Stimulated activated CD8-positive, alpha-beta memory T cell treated with anti-CD3 and anti-CD28 coated beads, Interleukin-12 subunit alpha, Interleukin-12 subunit beta, amount 100 ng/mL, for 4 hours (primary cell): ENCODE measurements at places on chromosomes 5 and 9.

DNA sequence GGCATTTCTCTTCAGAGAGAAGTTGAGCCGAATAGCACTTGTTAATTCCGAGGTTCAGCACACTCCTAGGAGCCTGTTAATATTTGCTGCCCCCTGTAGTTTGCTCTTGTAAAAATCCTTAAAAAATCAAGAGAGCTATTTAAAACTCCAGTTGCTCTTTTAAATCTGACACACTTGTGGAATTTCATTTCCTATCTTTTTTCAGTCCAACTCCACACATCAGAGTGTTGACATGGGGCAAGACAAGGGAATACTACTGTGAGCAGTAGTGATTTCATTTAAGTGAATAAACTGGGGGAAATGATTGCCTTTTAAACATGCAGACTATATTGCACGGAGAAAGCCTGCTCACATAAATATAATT is 1096.3 kb upstream of the DMAC1 start:
- DNase-seq, result no peak

- DNase-seq, result no peak
Measured at GRCh38 chr9:120156376-120156775, 423.6 kb downstream of the CDK5RAP2 start.

DNA sequence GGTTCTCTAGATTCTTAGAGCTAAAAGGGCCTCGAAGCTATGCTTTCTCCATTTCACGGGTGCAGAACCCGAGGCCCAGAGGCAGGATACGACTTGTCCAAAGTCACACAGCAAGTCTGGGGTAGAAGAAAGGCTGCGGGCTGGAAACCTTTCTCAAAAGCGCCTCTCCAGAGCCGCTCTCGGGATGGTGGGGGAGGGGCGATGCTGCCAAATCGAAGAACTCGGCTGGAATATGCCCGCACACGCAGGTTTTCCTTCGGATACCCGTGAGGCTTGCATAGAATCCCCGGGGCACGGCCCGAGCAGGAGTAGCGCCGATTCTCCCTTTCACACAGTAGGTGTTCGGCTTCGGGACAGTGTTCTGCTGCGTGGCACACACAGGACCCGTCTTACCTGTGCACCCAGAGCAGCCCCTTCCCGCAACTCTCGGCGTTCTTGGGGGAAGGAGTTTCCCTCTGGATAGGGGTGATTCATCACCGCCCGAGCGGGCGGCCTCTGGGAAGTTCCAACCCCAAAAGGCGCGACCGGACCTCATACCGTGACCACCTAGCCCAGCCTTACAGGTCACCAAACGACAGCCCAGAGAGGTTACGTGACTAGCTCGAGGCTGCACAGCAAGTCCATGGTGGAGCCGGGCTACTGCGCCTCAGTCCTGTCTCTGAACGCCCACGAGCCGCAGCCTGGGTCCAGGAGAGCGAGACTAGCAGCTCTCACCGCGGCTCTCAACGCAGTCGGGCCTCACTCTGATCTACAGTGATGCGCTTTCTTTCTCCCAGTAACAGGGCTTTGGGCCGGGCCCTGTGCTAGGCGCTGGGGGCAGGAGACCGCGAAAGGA is 4.1 kb downstream of the PAX5 start:
- no peak for DNase-seq

DNA sequence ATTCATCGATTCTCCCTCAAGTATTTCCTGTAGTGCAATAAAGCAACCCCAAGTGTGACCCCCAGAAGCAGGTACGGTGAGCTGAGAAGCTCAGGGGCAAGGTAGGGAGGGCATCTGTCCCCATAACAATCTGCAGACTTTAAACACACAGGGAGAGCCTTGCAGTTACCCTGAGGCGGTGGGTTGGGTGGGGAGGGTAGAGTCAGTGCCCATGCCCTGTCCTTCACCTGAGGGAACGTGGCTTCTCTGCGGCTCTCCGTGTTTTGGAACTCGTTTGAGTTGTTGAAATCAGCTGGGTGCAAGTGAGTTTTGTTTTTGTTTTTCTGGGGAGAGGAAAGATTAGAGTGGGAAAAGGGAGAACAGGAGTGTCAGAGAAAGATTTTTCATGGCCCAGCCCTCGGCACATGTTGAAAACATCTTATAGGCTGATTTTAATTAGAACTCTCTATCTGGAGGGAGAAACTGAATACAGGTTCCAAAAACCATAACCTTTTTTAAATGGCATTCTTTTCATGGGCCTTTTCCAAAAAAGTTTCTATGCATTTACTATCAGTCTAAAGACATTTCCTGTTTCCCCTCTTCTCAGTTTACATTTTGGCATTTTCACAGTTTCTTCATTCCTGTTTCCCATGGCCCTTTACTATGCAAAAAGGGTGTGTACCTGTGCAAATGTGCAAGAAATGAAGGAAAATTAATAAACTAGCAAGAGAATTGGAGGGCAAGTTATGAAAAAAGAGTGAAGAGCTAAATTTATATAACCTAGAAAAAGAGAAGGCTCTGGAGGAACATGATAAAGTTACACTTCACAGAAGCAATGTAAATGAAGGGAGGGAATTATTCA is 266.5 kb upstream of the VLDLR start:
- DNase-seq, result no peak

DNA sequence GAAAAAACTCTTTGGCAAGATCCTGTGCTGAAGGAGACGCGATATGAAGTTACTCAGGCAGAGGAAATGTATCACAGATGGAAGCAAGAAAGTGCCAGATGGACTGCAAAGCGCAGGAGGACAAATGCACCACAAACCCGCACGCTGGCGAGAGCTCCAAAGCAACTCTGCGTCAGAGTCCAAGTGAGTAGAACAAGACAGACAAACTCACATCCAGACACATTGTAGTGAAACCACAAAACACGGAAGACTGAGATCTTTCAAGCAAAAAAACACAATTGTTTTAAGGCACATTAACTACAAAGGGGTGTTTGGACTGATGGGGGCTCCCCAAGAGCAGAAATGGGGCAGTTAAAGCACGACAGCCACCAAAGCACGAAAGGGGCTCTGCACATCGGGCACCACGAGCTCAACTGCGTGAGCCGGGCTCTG is 39.2 kb upstream of the NKD2 start:
- no peak for DNase-seq

DNA sequence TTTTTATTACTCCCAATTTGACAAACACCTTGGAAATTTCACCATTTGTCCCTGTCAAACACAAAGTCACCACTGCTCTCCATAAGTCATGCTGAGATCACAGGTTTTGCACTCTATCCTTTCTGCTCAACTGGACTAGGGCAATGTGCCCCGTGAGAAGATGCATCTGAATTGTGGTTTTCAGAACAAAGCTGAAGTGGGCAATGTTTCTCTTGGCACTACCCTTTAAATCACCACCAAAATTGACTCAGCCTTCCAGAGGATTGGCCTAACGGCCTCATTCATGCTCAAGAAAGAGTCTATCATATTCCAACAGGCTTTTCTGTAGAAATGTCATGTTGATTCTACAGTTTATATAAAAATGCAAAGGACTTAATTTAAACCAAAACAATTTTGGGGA is 81.0 kb upstream of the TRIO start:
- DNase-seq, result no peak

DNA sequence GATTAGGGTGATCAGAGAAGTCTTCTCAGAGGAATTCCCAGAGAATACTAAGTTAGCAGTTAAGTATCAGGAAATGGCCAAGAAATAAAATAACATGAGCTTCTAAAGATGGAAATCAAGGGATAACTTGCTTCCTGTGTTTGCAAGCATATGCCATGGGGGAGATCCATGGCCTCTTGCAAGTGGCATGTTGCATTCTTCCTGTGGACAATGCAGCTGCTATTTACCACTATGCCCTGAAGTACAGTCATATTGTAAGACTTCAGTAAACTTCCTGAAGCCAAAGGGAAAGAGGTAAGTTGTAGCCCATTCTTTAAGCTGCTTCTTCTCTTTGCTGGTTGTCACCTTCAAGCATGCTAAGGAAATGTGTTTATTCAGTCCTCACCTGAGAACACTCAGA is 154.7 kb upstream of the RUSC2 start:
- no peak for DNase-seq

GRCh38 chr5:179780362-179780761 is 13.4 kb upstream of the LTC4S start:
- DNase-seq, result no peak

GRCh38 chr5:11239261-11240015 is 478.4 kb upstream of the DAP start:
- DNase-seq, result no peak

DNA sequence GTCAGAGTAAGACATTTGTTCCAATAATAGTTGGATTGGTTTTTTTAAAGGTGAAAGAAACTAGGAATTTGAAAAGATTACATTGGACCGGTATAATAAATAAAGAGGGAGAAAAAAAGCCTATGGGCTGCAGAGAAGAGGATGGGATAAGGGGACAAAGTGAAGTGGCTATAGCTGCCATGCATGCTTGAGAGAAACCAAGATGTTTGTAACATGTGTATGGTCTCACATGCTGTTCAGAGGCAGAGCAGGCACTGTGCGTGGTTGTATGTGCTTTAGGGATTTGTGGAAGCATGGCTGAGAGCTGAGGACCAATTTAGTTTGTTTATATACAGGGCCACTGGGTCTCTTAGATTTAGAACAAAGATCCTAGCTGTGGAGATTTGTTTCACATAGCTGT is 32.7 kb downstream of the LNPEP start:
- DNase-seq, result no peak

GRCh38 chr5:115168829-115169486 is 750 bp downstream of the TRIM36 start:
- no peak for DNase-seq

GRCh38 chr5:154196955-154197652 is 6.6 kb downstream of the GALNT10 start:
- no peak for DNase-seq
